ENCODE measurements at places on chromosomes 11 and 22.

- DNase-seq, result no peak
Measured at GRCh38 chr11:9150501-9150900, 59.1 kb upstream of the SCUBE2 start.

GRCh38 chr22:30305906-30306626 is 16.8 kb upstream of the CASTOR1 start:
- no peak for DNase-seq

- no peak for DNase-seq
Measured at GRCh38 chr11:27468209-27468994, 4.2 kb downstream of the LGR4 start.

DNA sequence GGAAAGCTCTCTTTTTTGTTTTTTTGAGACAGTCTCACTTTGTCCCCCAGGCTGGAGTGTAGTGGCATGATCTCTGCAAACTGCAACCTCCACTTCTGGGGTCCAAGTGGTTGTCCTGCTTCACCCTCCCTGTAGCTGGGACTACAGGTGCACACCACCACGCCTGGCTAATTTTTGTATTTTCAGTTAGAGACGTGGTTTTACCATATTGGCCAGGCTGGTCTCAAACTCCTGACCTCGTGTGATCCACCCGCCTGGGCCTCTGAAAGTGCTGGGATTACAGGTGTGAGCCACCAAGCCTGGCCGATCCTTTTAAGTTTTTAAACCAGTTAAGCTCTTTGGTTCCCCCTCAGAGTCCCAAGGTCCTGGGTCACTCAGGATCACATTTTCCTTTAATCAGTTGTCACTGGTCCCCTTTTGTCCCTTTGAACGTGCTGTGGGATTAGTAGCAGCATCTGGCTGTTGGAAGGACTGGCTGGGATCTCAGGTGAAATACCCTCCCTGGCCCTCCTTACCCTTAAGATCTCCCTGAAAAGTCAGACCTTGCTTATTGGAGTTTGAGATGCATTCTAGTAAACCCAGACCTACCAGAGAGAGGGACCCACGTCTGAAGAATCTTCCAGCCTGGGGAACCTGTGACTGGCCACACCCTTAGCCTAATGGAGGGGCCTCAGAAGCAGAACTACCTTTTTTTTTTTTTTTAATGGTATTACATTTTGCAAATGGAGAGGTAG is 8.1 kb downstream of the MALAT1 start:
- DNase-seq, result peak; percentile 70

DNA sequence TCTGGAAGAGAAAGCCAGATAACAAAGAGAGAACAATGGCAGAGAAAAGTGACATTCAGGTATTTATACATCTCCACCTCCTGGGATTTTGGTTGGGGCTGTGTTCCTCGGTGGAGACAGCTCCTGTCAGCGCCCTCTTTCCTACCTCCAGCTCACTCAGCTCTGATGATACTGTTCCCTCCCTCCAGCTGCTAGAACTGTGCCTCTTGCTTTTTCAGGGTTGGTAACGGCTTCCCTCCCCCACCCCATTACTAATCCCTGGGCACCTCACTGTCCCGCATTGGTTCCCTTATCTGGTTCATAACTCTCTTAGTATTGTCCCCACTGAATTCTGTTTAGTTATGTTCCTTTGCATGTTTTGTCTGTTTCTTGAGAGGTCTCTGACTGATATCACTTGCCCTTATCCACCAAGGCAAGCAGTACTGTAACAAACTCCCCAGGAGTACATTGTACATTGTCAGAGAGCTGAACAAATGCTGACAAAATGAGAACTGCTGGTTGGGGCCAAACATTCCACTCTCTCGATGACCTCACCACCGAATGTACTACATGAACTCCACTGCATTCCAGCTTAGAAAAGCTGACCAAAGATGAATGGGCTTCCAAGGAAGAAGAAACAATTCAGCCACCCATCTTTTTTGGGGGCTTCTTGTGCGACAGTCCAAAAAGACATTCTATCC is 5.7 kb upstream of the FBXO3 start:
- no peak for DNase-seq

- no peak for DNase-seq
Measured at GRCh38 chr11:106424111-106424510, 346.6 kb downstream of the AASDHPPT start.

GRCh38 chr11:118646393-118646792 is 33.1 kb downstream of the TREH start:
- DNase-seq, result no peak

- DNase-seq, result no peak
Measured at GRCh38 chr11:47001781-47002181, 65.2 kb downstream of the CSTPP1 start.

DNA sequence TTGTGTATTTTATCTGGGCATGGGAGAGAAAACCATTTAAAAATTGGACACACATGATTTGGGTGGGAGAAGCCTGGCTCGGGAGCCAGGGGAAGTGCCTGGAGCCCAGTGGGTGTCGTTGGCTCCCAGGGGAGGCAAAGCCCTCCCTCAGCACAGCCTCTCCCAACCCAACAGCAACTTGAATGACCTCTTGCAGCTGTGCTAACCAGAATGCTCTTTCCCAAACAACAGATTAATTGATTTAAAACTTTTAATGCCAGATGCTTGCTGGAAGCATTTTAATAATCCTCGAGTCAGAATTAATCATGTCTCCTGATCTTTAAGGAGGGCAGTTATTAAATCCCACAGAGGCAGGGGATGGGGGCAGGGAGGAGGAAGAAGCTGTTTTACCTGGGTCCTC is 401.6 kb downstream of the BUD13 start:
- no peak for DNase-seq

DNA sequence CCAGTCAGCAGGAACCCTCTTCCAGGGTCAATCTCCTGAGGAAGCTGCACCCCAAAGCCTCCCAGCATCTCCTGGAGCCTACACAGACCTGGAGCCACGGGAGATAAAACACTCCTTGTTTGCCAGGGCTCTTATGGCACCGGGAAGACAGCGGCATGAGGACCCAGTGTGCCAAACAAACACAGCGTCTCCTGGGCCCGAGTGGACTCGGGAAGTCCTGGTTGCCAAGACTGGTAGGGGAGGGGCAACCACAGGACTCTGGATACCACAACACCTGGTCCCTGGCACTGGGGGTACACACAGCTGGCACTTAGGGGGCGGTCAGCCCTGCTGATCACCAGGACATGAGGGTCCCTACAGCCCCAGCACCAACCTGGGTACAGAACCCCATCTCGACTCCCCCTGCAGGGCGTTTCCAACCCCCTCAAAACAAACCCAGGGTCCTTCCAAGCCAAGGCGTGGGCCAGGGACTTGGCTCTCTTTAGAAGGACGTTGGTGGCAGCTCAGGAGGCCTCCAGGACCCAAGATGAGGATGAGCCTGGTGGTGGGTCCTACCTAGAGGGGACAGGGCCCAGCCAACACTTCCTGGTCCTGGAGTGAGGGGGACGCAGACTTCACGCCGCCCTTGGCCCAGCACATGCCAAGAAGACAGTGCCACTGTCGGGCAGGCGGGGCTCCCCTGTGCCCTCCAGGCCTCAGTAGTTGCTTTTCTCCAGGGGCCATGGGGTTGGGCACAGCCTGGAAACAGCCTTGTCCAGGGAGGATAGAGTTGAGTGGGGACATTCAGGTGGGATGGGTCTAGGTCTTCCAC is 85.0 kb downstream of the CELSR1 start:
- no peak for DNase-seq

GRCh38 chr11:79193663-79194310 is 247.0 kb downstream of the TENM4 start:
- no peak for DNase-seq

- no peak for DNase-seq
Measured at GRCh38 chr11:66011239-66011784, 496 bp upstream of the CST6 start.

DNA sequence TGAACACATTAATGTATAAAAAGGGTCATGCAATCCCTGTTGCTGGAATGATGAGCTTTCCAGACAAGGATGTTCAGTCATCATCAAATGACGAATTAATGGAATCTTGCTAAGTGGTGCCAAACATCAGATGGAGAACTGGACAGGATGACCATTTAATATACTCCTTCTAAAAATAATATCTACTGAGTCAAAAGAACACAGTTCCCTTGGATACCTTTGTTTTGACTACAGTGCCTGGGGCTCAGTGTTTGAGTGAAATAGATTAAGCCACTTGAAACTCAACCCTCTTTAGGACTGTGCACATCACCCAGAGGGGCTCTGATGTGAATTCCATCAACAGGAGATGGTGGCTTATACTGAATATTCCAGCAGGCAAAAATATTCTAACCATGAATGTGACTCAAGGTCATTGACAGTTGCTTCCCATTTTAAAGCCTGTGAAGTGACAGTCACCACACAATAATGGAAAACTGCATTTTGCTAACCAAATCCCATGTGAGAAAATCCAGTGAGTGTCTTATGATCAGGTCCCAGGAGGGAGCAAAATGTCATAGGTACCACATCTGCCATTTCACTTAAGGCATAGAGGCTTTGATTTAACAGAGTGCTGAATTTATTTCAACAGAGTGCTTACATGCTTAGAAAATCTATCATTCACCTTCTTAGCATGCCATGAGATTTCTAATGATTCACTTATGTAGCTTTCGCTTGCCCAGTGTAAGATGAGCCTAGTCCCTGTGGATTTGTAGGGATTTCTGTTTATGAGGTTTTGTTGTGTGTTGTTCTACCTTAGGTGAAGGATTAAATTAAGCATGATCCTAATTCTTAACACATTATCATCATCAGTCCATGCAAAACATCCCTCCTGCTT is 41.3 kb upstream of the SLN start:
- no peak for DNase-seq

DNA sequence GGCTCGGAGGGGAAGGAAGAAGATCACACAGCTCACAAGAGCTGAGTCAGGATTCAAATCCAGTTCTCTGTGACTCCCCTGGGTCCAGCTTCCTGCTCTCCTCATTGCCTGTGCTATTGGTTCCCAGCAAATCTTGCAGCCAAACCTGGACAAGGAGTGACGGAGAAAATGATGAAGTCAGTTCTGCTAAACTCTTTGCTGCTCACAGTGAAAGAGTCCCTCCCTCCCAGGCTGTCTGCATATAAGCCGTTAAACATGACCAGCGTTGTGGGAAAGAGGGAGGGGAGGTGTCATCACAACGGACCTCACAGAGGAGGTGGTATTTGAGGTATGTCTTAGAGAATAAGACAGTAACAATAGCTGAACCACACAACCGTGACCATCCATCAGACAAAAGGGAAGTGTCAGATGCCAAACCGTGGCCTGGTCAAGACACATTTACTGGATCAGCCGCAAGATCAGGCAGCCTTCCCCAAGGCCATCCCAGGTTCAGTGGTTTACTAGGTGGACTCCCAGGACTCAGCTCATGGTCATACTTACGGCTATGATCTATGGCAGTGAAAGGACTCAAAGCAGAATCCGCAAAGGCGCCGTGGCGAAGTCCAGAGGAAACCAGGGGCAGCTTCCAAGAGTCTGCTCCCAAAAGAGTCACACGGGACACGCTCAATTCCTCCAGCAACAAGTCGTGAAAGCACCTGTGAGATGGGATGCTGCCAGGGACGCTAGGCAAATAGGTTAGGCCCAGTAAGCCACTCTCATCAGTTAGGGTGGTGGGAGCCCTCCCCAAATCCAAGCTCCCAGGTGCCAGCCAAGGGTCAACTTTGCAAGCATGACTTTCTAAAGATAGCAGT is 2.8 kb upstream of the CYTH4 start:
- DNase-seq, result no peak

DNA sequence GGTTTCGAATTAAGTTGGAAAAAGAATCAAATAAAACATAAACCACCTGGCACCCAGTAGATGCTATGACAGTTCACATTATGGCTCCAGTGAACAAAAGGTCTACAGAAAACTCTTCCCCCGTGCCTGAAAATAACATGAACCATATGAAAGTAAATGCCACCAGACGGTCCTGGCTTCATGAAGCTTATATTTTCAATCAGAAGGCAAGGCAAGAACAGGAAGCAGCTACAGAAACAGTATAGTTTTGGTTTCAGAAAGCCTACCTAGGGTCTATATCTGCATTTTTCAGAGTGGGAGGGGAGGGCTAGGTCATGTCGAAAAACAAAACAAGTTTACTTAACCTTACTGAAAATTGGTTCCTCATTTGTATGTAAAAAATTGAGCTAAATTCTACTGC is 9.8 kb downstream of the RAB30 start:
- DNase-seq, result no peak

- no peak for DNase-seq
Measured at GRCh38 chr11:133500435-133500834, 31.9 kb downstream of the OPCML start.

DNA sequence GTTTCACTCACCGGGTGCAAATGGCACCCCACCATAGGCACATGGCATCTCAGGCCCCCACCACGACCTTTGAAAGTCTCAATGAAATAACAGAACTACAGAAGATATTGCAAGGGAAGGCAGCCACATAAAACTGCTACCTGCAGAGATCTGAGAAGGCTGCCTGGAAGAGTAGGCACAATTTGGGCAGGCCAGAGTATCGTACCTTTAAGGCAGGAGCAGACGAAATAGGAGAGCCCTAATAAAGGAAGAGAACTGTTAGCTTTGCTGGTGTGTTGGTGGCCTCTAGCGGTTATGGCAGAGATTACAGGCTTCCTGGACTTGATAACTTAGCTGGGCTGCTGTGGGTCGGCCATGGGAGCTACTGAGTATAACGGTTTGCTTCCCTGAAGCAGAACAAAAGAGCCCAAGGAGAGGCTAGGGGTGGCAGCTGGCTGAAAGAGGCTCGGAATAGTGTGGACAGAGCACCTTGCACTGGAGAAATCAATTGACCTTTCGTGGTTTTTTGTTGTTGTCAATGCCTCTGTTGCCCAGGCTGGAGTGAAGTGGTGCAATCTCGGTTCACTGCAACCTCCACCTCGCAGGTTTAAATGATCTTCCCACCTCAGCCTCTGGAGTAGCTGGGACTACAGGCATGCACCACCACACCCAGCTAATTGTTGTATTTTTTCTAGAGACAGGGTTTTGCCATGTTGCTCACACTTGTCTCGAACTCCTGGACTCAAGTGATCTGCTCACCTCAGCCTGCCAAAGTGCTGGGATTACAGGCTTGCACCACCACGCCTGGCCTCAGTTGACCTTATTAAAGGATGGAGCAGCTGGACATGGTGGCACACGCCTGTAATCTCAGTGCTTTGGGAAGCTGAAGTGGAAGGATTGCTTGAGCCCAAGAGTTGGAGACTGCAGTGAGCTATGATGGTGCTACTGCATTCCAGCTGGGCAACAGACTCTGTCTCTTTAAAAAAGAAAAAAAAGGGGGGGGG is 4.8 kb downstream of the SDF2L1 start:
- DNase-seq, result peak; percentile 82

- no peak for DNase-seq
Measured at GRCh38 chr11:33530815-33531214, 169.8 kb downstream of the C11orf91 start.

GRCh38 chr11:77381729-77382665 is 80.5 kb upstream of the GDPD4 start:
- DNase-seq, result no peak

GRCh38 chr11:117613521-117613920 is 183.5 kb downstream of the DSCAML1 start:
- DNase-seq, result no peak

DNA sequence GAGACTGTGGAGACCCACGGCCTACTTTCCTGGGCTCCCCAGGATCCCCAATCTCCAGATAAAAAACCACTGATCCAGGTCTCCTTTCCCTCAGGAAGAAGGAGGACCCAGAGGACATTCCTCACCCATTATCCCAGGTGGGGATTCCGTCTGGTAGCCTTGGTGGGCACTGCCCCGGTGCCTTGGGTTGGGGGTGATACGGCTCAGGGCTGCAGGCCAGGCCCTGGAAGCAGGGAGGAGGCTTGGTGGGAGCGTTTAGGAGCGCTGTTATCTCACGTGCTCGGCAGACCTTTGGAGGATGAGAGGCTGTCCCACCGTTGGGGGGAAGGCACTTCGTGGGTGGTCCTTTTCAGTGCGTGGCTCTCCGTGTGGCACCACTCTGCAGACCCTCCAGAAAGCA is 926.3 kb downstream of the BRD1 start:
- DNase-seq, result no peak
